ENCODE measurements at places on chromosomes 2 and 18.

DNA sequence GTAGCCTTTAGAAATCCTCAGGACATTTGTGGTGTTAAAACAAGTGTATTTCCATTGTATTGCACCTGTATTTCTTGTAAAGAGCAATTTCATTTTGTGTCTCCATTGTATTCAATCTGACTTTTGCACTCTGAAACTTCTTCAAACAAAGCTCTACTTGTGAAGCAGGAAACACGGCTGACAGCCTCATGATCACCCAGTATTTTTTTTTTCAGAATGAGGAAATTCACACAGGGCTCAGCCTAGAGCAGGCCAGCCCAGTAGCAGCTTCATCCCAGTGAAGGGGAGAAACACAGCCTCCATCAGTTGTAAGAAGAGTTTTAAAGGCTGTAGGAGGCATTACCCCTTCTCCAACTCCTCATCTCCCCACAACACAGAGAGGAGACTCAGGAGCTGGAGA, 175.9 kb upstream of the KLHL29 start:
- no peak for DNase-seq

DNA sequence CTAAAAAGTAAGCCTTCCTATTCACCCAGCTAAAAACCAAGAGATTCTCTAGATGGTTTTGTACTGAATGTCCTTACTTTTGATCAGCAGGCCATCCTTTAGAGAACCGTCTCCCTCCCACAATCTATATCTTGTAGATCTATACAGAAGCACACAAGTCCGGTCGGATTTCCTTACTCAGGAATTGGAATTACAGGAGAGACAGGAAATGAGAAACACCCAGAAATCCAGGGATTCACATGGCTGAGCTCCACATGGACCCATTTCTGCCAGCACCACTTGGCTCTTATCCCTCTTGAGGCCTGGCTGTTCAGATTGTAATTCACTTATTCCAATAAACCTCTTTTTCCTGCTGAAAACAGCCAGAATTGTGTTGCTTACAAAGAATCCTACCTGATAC, 4.5 kb downstream of the OLA1 start:
- no peak for DNase-seq

DNA sequence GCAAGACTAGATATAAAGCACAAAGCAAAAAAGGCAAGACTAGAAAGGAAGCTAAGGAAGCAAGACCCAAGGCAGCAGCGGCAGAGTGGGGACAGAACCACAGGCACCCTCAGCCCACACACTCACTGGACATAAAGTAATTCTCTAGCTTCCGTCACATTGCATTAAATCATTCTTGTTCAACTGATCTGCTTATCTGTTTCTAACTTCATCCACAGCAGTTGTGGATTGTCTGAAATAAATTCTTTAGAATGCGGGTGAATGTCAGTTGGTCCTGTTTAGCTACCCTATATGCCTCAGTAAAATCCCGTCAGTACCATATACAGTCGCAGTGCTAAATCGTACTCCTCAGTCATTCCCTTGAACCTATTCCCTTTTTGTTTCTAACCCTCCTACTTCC, 183.2 kb upstream of the SLC39A10 start:
- DNase-seq, result no peak

GRCh38 chr2:120257522-120257921, 4.9 kb downstream of the RALB start:
- DNase-seq, result no peak

- DNase-seq, result no peak
These were observed 212.1 kb upstream of the NCKAP5 start for GRCh38 chr2:133780099-133780996.

DNA sequence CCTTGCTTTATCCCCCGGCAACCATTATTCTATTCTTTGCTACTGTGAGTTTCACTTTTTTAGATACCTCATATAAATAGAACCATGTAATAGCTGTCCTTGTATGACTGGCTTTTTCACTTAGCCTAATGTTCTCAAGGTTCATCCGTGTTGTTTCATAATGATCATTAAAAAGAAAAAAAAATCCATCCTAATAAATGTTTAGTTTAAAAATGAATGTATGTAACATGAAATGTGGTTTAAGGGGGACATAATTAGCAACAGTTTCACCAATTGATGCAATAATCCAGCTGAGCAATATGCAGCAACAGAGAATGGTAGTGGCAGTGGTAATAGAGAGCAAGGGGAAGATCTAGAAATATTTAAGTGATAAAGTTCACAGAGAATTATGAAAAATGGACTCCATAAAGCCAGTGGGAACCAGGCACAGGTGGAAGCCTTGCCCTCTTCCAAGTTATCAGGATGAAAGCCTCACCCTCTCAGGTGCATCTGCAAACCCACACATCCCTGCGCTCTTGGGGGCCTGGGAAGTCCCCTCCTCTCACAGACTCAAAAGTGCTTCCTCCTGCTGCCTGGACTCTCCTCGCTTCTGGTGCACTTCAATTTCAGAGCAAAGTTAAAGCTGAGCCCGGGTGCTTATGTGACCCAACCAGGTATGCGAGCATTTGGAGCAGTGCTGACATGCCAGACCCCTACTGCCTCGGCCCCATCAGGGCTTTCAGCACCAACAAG, 1403.3 kb upstream of the SLC39A10 start:
- no peak for DNase-seq

DNA sequence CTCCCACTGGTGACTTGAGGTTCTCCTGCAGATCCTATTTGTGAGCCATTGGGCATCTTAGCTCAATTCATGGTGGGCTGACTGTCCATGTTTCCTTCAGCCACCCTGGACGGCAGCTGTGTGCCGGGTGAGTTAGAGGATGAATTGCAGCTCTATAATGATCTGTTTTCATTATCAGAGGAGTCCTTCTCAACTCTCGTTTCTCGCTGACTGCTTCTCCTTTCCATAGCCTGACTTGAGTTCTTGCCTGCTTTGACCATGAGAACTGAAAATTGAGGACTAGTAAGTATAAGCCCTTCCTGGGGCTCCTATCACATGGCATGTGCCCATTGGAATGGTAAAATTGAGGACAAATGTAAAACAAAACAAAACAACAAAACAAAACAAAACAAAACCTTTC, 121.8 kb downstream of the CDC42EP3 start:
- DNase-seq, result no peak

GRCh38 chr18:11387880-11388279, 221.5 kb upstream of the SLC35G4 start:
- DNase-seq, result no peak

GRCh38 chr2:67642046-67642382, 244.9 kb downstream of the ETAA1 start:
- DNase-seq, result no peak
